ENCODE measurements at places on chromosomes 12 and 14. TPM values are rescaled to one million over a fixed set of nuclear protein-coding genes. Genes with fewer than 3 reads are reported as not detected.

G2E3 gene
- polyA plus RNA-seq, result 5.8 TPM

PDE3A gene
- 3.8 TPM for polyA plus RNA-seq

RNASE7 gene
- 0.06 TPM for polyA plus RNA-seq

C12orf43 gene
- polyA plus RNA-seq, result 16.4 TPM

GPR137C gene
- polyA plus RNA-seq, result 0.52 TPM

TAS2R46 gene
- polyA plus RNA-seq, result not detected

GUCY2C gene
- not detected for polyA plus RNA-seq

All from urinary bladder (tissue), 4 donors.